ENCODE measurements at places on chromosomes 7 and 10.

- DNase-seq = no peak
These were observed 270.5 kb downstream of the SKAP2 start for GRCh38 chr7:26593896-26594295.

GRCh38 chr10:22476601-22477321 is 131.5 kb downstream of the SPAG6 start:
- DNase-seq = no peak

DNA sequence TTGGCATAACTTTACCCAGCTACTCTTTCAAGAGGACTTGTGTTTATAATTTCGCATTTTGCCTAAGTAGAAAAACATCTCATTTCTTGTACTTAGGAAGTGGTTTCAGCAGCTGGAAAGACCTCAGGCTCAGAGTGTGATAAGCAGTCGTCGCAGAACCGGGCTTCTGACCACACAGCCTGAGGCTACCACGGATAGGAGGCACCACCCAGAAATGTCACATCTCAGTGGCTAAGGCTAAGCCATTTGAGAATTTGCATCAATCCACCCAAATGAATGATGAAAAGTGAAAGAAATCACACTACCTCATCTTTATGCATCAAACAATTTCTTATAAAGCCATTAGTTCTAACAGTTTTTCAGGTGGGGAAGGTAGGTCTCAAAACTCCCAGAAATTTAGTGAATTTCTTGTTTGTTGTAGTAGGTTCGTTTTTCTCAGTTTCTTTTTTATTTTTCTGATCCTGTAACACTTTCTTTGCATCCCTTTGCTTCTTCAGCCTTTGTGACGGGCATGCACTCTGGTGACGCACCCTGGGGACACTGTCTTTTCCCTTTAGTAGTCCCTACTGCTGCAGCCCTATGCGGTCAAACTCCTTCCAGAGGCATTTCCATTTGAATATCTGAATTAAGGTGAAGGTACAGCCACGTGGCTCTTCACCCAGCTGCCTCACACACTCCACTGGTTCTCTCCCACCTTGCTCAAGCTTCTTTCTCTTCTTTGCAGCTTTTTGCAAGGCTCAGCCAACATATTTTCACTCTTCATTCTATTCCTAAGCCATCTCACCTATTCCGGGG is 68.5 kb downstream of the MAP3K8 start:
- no peak for DNase-seq

DNA sequence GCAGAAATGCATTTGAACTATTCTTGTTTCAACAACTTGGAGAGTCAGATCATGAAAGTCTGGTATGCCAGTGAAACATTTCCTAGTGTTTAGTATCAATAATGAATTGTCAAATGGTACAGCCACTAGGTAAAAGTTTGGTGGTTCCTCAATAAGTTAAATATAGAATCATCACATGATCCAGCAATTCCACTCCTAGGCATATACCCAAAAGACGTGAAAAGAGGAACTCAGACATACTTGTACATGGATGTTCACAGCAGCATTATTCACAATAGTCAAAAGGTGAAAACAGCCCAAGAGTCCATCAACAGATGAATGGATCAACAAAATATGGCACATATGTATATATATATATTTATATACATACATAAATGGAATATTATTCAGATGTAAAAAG is 67.0 kb upstream of the HPS1 start:
- no peak for DNase-seq

DNA sequence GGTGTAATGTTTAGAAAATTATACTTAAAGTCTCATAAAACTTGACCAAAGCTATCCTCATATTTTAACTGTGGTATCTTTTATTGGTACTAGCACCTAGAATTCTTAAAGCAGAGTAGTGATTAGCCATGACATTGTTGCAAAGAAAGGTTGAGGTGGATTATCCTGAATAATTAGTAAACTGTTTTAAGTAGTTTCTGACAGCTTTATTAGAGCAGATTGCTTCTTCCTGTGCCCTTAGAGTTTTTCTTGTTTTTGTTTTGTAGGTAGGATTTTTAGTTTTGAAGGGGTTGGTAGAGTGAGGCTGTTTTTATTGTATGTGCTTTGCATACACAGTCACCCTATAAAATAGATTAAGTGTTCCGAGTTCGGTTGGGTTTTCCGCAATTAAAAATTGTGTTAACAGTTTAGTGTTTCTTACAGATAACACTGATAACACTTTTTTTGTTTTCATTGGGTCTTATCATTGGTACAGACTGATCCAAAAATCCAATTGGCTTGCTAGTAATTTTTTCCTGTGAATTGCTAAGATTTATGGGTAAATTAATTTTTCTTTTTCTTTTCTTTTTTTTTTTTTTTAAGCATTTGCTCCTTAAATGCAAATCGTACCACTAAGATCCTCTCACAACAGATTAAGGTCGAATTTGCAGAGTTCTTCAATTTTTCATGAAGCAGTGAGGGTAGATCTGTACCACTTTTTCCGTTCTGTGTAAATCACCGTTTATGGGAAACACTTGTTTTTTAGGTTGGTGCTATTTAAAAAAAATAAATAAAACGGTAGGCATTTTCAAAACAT is 2.1 kb upstream of the PBLD start:
- DNase-seq = no peak

GRCh38 chr10:122532601-122533296 is 27.8 kb upstream of the DMBT1 start:
- DNase-seq = no peak

GRCh38 chr7:136023134-136023869 is 46.1 kb upstream of the MTPN start:
- DNase-seq = no peak

GRCh38 chr10:44297963-44298362 is 86.9 kb downstream of the CXCL12 start:
- DNase-seq = no peak

- no peak for DNase-seq
These were observed 30.3 kb downstream of the ANKMY2 start for GRCh38 chr7:16615228-16615627.

DNA sequence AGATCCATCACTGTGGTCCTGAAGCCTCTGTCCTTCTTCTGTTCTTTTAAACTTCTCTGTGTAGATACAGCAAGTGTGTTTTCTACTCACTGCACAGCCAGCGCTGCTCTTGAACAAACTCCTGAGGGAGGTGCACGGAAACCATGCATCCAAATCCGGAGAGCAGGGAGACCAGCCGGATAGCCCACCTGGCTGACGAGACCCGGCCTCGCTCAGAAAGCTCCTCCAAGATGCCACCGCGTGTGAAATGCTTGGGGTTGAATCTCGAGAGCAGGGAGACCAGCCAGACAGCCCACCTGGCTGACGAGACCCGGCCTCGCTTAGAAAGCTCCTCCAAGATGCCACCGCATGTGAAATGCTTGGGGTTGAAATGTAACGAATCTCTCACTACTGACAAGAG is 602.0 kb downstream of the PTPRN2 start:
- DNase-seq = no peak

GRCh38 chr7:136874393-136875032 is 6.1 kb downstream of the CHRM2 start:
- no peak for DNase-seq

- no peak for DNase-seq
These were observed 5.4 kb upstream of the PTF1A start for GRCh38 chr10:23186697-23187096.

DNA sequence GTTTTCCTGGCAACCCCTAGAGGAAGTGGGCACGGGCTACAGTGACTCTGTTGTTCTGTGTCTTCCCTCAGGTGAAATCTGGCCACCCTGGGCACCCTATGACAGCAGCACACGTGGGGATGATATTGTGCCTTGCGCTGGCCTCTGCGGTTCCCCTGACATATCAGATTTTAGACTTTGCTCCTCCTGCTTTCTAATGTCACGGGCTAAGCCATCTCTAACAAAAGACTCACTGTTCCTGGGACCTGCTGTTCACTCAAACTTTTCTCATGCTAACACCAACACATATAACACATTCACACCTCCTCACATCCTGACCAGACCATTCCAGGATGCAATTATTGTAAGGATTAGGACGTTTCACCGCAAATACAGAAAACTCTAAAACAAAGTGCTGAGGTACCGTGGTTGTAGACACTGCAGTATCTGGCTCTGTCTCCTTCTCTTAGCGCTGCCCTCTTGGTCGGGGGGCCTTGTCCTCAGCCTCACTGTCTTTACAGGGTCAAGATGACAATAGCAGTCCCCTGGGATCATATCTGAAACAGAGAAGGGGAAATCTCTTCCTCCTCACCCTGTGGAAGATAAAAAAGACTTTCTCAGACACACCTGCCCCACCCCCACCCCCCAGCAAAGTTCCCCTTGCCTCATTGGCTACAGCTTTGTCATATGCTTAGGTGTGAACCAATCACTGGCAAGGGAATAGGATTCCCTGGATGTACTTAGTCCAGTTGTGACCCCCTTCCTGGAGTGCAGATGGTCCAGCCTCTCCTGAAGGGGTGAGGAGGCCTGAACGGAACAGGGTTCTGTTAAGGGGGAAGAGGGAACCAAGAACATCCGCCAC is 14.1 kb downstream of the CHN2 start:
- DNase-seq = no peak

GRCh38 chr7:70347463-70348254 is 749.4 kb downstream of the AUTS2 start:
- no peak for DNase-seq

DNA sequence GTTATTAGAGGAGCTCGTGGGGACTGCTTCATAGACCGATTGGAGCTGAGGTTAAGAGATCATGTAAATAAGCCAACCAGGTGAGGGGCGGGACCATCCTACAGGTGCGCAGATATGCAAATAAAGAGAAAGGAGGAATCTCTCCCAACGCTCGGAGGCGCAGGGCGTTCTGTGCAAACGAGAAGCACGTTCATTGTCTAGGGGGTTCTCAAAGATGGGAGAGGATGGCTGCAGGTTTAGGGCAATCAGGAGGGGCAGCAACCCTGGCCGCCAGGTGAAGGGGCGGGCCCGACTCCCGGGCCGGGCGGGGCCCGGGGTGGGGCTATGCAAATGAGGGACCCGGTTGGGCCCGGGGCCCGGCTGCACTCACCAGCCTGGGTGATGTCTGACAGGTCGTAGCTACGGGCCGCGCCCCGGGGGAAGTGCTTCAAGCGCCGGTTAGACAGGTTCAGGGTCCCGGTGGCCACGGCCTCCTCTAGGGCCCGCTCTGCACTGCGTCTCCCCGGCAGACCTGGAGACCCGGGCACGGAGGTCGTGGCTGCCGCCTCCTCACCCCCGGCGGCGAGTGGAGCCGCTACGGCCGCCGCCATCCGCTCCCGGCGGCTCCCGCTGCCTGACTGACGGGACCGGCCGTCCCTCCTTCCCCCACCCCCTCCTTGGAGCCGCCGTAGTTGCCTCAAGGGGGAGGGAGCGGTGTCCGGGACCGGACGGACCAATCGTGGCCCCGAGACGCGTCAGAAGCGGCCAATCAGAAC is at the start of gene LRCH4:
Gene LRCH4, minus strand, starts transcription at position 619 of the 755 bp plus-strand sequence. Its CDS starts 29 bp downstream, at position 590.
- DNase-seq = no peak

DNA sequence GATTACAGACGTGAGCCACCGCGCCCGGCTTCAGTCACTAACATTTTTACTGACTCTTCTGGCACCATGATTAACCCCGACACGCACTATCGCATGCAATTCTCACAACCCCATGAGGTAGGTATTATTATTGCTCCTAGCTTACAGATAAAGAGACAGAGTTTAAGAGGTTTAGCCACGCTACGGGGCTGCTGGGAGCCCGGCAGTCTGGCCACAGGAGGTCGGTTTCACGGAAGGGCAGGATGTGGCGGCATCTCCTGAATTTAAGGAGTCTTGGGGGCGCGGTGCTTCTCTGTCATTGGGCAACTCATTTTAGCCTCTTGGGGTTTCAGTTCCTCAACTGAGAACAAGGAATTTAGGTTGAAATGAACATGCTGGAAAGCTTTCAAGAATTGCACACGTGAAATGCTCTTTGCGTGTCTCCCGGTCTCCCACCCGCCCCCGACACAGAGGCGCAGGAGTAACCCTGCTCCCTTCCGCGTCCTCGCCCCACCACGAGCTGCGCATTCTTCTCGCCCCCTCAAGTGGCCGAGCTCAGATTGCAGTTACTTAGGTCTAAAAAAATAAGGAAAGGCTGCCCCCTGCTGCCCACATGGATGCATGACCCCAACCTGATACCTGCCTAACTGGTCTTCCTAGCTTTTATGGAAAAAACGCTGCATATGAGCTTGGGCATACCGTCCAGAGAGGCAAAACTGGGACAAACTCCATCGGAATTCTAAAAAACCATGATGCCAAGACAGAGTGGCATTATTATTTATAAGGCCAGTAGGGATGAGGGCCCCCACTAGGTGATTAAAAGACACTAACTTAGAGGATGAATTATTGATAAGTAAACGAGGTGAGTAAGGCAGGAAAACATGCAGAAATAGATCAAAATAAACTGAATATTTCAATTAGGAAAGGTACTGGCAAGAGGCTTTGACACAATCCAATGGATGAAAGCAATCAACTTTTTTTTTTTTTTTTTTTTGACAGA is 12.4 kb downstream of the PRSS2 start:
- DNase-seq = peak; percentile 56

GRCh38 chr7:85025312-85025756 is 161.5 kb downstream of the SEMA3D start:
- DNase-seq = no peak

DNA sequence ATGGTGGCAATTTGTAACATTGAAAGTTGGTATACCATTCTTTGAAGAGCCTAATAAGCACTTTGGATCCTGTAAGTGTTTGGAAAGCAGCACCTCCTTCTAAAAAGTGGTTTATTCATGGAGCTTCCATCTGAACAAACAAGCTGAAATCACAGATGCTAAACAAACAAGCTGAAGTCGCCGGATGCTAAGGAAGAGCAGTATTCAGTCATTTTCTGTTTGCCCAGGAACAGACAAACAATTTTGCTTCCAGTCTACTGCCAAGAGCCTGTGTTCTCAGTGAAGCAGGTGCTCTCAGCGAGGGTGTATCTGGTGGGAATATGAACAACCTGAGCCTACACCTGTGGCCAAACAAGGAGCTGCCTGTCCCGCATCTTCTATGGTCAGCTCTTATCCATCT is 6.3 kb downstream of the COL28A1 start:
- DNase-seq = no peak

DNA sequence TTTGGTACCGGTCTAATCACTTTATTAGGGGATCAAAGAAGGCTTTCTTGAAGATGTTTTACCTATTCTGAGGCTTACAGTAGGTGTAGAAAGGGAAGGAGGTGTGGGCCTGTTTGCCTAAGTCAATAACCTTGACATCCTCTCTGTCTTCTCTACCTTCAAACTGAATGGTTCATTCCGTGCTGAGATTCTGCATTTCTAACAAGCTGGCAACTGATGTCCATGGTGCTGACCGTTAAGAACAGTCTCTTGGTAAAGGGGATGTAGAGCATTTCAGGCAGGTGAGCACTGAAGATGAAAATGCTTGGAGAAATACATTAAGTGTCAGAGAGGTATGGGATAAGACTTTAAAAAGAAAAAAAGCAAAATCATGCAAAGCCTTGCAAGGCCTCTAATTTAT is 51.5 kb upstream of the DGKB start:
- DNase-seq = no peak

Measured in activated naive CD8-positive, alpha-beta T cell treated with anti-CD3 and anti-CD28 coated beads, Interleukin-2, amount 50 U/mL, for 16 hours (primary cell).